Effector memory CD8-positive, alpha-beta T cell (primary cell): ENCODE measurements at places on chromosomes 7 and 10.

DNA sequence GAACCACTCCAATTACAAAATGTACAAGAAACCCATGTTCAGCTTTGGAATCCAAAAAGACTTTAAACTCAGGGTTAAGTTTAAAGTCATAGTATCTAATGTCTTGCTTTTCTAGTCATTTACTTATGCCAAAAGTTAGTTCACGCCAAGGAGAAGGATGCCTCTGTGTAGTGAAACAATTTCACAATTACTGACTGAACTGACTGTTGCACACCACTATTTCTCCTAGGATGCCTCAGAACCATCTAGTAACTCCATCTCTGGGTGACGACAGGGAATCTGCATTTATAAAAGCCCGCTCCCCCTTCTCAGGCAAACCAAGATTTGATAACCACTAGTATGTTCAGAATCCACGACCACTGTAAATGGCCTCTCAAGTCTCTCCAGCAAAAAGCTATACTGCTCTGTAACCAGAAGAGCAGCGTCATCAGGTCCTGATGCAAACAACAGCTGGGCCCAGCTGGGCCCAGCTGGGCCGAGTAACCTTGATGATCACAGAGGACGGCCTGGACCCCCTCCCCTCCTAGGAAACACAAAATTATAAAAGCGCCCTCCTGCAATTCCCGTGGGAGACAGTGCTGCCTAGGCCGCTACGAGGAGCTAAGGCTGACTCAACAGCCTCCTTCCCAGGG is 680 bp upstream of the ADO start:
- no peak for DNase-seq

GRCh38 chr10:3749600-3749999 is 35.4 kb downstream of the KLF6 start:
- DNase-seq, result no peak

DNA sequence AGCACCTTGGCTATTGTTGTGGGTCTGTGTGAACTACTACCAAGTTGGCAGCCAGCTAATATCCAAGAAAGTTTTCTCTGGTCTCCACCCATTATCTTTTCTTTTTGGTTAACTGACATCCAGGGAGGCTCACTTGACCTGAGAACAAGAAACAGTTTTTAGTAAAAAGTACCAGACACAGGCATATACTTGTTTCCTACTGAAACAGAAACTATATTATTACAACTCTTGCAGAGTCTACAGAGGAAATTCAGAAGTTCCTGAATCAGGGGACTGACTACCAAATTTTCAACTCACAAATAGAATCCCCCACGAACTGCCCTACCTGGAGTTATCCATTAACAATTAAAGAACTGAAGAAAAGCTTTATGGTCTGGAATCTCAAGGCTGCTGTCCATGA is 168.9 kb downstream of the KCND2 start:
- no peak for DNase-seq

DNA sequence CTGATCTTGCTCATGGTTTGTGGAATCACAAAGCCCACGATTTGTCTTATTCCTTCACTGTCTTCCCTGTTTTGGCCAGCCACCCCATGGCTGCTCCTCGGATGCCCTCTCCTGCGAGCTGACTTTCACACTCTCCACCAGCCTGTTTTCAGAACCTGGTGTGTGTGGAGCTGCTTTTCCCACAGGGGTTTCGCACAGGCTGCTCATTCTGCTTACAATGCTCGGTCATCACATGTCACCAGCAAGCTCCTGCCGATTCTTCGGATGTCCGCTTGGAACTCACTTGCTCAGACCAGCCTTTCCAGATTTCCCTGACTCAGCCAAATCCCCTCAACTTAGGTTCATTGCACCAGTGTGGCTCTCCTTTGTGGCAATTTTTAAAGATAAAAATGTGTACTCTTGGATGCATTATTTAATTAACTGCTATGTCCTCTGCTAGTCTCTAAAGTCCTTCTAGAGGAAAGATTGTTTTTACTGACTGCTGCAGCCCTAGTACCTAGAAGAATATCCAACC is 1018.6 kb upstream of the LRRTM3 start:
- no peak for DNase-seq

DNA sequence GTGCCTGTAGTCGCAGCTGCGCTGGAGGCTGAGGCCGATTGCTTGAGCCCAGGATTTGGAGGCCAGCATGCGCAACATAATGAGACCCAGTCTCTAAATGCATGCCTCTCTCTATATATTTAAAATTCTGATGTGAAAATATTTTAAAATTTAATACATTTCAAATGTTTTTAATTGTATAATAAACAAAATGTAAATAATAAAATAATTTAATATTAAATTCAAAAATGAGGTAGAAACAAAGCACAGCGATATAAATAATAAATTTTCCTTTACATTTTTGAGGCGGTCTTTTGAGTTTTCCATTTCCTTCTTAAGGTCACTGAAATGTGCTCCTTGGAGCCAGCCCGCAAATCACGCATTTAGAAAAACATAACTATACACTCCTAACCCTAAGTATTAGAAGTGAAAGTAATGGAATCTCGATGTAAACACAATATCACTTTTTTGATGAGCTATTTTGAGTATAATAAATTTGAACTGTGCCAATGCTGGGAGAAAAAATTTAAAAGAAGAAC is 523 bp upstream of the CDK1 start:
- DNase-seq, result no peak

DNA sequence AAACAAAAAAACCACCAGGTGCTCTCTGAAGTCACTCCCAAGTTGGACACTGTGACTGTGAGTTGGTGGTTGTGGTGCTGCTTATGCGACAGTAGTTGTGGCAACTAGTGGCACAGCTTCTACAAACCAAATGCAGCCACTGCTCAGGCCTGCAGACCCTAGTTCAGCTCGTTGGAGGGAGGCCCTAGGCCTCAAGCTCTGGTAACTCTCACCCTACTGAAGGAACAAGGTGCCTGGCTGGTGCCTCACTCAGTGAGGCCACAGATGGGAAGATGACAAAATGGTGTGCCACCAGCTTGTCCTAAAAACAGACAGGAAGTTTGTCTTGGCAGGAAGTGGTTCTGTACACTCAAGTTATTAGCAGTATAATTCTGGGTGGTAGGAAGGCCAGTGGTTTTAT is 45.3 kb upstream of the RAPGEF5 start:
- peak; percentile 1 for DNase-seq

DNA sequence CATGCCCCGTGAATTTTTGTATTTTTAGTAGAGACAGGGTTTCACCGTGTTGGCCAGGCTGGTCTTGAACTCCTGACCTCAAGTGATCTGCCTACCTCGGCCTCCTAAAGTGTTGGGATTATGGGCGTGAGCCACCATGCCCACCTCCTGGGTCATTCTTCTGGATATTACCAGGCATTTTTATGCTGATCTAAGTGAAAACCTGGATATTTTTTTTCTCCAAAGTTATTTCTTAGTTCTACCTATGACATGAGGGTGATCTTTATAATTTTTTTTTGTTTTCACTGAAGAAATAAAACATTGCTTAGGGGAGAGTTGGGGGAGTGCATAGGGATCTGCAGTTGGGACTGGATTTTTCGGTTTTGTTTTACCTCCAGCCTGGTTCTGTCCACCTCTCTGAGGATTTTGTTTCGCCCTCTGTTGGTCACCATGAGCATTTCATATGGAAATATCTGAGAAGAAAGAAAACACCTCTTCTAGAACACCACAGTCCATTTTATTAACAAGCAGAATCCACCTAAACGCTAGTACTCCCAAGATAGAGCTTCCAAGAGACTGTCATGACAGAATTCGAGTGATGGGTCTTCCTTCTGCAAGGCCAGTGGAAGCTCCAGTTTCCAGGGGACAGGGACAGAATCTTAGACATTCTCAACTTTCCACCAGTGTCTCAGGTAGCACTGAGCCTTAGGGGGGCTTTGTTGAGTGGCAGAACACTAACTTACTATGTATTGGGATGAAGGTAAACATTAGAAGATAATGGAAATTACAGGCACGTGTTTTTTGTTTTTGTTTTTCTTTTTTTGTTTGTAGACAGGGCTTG is 33.4 kb upstream of the AFAP1L2 start:
- no peak for DNase-seq

DNA sequence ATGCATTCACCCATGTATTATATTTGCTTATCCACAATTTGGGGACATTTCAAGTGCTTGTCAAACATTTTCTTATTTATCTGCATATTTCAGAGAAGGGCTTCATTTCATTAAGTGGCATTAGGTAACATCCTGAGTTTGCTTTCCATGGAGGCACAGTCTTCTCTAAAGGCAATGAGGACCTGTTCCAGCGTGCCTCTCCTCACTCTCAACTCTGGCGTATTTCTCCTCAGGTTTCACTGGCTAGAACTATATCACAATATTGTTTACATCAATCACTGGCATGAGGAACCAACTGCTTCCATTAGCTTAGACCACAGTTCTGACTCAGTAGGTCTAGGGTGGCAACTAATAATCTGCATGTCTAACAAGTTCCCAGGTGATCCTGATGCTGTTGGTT is 177.2 kb downstream of the TAX1BP1 start:
- DNase-seq, result no peak

- no peak for DNase-seq
Observed at GRCh38 chr7:121123032-121123431, 134.5 kb downstream of the CPED1 start.

GRCh38 chr10:79299397-79300241 is 47.6 kb upstream of the PPIF start:
- no peak for DNase-seq

DNA sequence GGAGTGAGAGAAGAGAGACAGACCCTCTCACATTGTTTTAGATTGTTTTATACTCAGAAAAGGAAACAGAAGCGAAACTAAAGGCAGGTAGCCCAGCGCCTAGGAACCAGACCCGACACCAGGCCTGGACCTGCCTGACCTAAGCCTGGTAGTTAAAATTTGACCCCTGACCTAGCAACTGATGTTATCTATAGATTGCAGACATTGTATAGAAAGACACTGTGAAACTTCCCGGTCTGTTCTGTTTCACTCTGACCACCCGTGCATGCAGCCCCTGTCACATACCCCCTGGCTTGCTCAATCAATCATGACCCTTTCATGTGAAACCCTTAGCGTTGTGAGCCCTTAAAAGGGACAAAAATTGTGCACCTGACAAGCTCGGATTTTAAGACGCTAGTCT is 31.6 kb downstream of the VIPR2 start:
- no peak for DNase-seq

DNA sequence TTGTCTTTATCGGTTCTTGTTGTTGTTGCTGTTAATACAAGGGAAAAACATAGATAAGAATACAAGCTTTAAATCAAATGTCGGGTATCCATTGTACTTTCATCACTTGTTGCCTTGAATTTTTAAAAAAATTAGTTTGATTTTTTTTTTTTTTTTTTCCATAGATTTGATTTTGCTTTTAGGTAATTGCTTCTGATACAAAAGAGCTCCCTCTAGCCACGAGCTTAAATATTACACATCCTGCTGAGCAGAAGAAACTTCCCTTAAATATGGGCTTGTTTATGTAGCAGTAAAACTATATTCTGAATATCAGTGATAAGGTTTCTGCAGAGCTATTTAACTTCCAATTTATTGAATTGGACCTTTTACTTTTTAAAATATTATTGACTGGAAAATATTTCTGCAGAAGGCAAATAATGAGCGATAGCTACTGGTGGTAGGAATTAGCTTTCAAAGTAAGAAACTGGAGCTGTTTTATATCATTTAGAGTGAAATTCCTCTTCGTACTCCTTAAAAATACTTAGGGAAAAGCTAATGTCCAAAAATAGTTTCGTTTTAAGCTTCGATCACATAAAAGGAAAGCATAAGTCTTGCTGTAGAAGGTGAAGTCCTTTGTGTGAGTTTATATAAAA is 216.9 kb downstream of the POLR1F start:
- DNase-seq, result no peak

DNA sequence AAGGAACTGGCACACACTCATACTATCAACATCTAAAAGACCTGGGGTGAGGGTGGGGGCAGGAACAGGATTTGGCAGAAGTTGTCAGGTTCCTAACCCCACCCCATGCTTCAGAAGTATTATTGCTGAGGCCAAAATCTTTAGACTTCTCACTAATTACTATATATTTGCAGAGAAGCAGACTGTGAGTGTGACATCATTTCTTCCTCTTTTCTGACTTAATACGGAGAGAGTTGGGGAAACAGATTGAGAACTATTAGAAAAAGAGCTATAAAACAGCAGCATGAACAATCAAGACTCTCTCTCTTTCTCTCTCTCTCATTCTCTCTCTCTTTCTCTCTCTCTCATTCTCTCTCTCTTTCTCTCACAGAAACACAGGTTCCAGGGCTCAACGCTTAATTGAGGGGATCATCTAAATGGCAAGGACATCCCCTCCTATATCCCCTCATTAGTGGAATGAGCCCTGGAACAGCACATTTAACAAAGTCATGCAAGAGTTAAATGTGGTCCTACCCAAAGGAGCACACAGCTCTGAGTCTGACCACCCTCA is 94.8 kb downstream of the KCNMA1 start:
- no peak for DNase-seq

GRCh38 chr10:86968994-86969355 is 693 bp downstream of the ADIRF start:
- DNase-seq, result no peak

- DNase-seq, result no peak
Observed at GRCh38 chr10:132774902-132775863, 10.8 kb downstream of the NKX6-2 start.

DNA sequence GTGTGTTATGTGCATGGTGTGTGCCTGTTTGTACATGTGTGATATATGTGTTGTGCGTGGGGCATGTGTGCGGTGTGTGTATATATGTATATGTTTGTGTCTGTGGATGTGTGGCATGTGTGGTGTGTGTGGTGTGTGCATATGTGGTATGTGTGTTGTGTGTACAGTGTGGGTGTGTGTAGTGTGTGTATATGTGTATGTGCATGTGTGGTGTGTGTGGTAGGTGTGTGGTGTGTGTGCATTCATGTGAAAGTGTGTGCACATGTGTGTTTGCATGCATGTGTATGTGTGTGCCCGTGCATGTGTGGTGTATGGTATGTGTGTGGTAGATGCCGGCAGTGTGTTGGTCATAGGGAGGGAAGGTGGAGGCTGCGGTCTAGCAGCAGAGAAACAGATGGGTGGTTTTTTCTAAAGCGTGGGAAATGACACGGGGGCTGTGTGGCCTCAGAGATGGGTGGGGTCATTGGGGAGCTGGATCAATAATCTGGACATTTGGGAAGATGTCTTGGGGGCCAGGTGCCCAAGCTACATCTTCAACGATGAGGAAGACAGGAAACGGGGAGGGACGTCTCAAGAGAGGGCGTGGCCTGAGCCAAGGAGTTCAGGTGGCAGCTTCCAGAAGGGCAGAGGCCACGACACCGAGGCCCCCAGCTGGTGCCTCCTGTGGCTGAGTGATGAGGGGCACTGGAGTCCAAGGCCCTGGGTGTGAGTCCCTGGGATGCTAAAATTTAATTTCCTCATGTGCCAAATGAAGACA is 481.3 kb downstream of the DNAJB6 start:
- DNase-seq, result no peak

- DNase-seq, result no peak
Observed at GRCh38 chr7:151767557-151767956, 109.4 kb downstream of the PRKAG2 start.

DNA sequence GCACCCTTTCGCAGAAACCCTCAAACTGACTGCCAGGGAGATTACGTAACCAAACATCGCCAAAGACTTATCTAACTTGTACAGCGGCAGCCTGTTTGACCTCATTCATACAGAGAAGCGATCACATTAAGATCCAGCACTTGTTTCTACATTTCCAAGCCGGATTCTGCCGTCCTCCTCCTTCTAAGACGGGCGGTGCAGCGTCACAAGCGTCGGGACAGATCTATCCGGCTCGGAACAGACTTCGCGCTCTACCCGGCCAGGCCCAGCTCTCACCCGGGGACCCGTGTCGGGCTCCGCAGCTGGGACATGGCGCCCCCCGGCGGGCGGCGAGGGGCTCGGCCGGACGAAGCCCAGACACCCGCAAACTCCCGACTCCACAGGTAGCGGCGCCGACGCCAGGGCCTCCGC is 373 bp downstream of the H2AZ2 start:
- peak; percentile 83 for DNase-seq

GRCh38 chr10:84254552-84255478 is 10.0 kb downstream of the RGR start:
- DNase-seq, result no peak
